Naive thymus-derived CD4-positive, alpha-beta T cell (primary cell): ENCODE measurements at places on chromosomes 2 and 18.

DNA sequence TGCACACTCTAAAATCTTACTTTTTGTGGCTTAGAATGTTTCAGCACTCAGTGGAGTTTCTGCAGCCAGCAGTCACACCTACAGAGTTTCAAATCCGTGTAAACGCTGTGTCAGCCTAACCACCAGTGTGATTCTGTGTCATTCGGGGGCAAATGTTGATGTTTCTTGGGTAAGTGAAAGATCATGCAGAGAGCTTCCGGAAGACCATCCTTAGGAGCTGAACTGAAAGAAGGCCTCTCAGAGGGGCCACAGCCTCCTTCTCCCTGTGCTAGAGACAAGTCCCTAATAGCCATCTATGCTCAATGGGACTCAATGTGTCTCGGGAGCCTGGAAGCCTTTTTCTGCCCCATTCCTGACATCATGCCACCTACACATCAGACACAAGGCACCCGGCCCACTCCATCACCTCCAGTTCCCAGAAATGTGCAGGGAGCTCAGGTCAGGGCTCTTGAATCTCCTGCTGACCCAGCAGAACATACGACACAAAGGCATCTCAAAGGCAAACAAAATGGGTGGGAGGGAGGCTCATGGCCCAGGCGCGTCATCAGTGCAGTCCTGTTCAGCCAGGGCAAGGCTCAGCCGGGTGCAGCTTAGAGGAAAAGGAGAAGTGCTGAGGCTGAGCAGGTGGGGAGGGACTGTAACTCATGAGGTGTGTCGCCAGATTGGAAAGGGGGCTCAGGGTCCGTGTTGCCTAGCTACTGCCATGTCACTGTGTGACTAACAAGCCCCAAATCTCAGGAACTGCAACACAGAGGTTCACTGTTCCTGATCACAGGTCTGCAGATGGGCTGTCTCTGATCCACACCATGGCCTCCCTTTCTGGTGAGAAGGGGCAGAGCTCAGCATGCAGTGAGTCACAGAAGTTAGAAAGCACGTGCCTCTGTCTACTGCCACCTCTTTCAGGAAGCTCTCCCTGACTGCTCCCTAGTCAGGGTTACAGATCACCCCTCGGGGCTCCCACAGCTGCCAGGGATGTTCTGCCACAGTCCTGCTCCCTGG is 82.0 kb downstream of the SMAD7 start:
- DNase-seq: no peak

DNA sequence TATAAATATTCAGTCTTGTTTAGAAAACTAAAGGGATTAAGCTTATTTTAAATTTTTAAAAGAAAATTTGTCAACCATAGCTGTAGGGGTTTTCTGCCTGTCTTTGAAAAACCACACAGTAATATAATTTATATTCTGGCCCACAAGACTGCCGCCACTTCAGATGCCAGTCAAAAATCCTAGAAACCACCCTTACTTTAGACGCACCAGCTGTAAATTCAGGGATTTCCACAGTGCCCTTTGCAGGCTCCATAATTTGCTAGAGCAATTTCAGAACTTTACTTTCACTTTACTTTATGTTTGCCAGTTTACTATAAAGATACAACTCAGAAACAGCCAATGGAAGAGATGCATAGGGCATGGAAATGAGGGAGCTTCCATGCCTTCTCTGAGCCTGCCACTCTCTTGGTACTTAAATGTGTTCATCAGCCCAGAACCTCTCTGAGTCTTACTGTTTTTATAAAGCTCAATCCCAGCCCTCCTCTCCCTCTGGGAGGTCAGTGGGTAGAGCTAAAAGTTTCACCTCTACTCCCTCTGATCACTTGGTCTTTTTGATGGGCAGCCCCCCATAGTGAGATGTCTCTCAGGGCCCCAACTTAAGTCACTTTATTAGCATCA is 63.3 kb downstream of the KYNU start:
- no peak for DNase-seq

- DNase-seq: no peak
Observed at GRCh38 chr18:23068011-23068410, 67.3 kb upstream of the CABLES1 start.

DNA sequence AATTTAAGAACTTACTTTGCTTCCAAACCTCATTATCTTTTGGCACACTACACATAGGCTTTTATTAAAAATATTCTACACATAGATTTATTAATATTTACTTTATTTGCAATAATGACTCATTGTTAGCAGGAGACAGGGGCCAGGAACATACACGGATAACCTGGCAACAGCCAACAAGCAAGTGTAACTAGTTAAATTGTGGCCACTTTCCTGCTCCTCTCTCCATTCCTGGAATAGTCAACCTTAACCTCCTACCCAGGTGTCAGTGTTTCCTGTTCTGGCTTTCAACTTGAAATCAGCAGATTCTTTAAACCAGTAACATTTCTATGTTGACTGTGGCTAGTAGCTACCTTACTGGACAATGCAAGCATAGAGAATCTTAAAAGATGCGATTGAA is 26.5 kb downstream of the ACVR1 start:
- DNase-seq: no peak

GRCh38 chr2:96267159-96267971 is 1.3 kb downstream of the CIAO1 start:
- peak; percentile 19 for DNase-seq

- no peak for DNase-seq
Observed at GRCh38 chr2:199907008-199907714, 3.9 kb upstream of the C2orf69 start.

DNA sequence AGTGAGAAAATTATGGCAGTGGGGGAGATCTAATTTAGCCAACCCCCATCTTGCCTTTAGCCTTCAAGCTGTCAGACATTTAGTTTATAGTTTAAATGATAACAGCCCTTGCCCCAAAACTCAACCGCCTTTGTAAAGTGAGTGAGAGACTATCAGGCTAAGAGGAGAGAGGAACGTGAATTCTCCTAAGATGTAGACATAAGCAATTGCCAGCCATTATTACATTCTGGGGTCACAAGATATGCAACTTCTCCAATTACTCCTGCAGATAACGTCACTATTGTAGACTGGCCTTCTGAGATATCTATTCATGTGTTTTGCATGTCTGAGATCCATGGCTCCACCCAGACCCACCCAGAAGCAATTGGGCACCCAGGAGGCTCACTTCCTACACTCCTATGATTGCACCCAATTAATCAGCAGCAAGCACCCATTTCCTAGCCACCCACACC is 307.3 kb downstream of the NBAS start:
- DNase-seq: no peak

- DNase-seq: no peak
Observed at GRCh38 chr18:27585602-27586173, 400.6 kb upstream of the CHST9 start.

DNA sequence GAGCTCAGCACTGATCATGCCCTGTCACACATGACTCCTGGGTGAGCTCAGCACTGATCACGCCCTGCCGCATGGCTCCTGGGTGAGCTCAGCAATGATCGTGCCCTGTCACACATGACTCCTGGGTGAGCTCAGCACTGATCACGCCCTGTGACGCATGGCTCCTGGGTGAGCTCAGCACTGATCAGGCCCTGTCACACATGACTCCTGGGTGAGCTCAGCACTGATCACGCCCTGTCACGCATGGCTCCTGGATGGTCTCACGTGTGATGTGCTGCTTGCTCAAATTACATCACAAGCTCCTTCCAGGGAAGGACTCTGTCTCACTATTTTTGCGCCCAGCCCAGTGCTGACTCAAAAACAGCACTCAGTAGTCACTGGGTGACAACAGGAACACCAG is 258.0 kb downstream of the HDAC4 start:
- no peak for DNase-seq
